Tibial artery (tissue), 4 donors: ENCODE measurements at places on chromosomes 12 and 14.

- DNase-seq: no peak
Measured at GRCh38 chr12:96201272-96202227, 7.4 kb downstream of the ELK3 start.

DNA sequence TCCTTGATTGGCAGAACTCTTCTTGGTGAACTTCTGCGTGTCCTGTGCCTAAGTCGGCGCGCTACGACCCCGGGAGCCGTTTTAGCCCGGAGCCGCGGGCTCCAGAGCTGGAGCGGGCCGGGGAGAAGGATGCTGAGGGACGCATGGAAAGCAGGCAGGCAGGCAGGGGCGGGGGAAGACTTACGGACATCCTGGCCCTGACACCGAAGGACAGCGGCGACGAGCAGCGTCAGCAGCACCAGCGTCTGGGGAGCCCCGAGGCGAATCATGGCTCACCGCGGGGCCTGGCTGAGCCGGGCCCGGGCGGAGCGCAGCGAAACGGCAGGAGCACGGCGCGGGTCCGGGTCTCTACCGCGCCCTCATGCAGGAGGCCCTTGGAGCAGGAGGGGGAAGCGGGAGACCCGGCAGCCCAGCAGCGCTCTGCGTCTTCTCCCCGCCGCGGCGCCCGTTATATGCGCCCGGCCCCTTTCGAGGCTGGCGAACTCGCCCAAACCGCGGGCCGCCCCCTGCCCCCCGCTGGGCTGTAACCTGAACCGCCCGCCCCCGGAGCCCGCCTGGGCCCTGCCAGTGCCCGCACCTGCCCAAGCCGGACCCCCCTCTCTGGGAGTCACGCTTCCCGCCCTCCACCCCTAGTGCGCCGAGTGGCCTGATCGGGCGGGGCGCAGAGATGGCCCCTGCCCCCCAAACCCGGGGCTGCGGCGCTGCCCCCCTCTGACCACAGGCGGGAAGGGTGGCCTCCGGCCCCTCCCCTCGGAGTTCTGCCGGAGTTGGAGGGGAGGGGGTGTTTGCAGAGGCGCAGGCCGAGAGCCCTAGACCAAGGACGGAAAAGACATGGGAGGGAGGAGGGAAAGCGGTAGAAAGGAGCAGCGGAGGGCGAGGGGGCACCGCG lies at the start of gene COL2A1:
Gene COL2A1 (minus strand): TSS at position 424 of the 889 bp plus-strand sequence. CDS start 155 bp downstream, at position 269.
- no peak for DNase-seq

DNA sequence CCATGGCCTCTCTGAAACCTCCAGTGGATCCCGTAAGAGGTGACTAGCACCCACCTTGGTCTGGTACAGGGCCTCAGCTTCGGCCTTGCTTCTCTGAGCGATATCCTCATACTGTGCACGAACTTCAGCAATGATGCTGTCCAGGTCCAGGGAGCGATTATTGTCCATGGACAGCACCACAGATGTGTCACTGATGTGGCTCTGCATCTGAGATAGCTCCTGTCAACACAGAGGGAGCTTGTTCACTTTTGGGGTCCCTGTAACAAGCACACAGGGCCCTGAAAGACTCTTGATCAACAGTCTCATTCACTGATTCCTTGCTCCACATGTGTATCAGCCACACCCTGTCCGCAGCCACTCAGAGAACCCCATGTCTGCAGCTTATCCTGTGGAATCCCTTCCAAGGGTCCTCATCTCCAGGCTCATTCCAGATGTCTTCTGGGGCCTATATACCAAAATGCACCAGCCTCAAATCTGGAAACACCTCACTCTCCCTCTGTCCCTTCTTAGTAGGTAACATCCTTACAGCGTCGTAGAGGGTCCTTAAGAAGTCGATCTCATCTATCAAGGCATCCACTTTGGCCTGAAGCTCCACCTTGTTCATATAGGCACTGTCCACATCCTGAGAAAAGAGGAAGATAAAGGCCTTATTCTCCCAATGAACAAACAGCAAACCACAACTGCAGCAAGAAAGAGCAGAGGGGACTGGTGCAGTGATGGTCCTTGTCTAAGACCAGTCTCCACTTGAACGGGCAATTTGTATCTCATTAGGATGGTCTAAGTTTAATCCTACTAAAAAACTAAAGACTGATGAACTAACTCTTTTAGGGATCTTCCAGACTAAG lies 3.5 kb downstream of the KRT3 start:
- DNase-seq: no peak

- DNase-seq: no peak
Measured at GRCh38 chr12:122133192-122133950, 40.6 kb downstream of the IL31 start.

GRCh38 chr12:121085069-121085468 lies 46.0 kb upstream of the OASL start:
- no peak for DNase-seq

DNA sequence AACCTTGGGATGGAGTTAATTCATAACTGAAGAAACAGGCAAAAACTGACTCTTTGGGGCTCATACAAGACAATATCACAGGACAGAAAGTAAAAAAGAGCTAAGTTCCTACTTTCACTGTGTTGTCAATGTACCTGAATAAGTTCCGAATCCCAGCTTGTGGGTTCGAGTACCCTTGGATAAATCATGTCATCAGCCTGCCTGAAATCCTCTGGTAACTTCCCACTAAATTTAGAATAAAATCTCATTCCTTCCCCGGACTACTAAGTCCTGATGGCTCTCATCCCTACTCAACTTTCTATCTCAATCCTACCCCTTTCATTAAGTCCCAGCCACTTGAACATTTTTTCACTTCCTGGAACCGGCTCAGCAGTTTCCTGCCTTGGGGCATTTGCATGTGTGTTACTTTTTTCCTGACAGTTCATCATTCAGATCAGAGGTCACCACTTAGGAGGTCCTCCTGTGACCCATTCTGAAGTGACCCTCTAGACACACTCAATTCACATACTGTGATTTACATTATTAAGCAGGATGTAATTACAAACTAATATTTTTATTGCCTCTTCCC lies 12.7 kb downstream of the ERP29 start:
- DNase-seq: no peak
